ENCODE measurements at places on chromosomes 5 and 9.

DNA sequence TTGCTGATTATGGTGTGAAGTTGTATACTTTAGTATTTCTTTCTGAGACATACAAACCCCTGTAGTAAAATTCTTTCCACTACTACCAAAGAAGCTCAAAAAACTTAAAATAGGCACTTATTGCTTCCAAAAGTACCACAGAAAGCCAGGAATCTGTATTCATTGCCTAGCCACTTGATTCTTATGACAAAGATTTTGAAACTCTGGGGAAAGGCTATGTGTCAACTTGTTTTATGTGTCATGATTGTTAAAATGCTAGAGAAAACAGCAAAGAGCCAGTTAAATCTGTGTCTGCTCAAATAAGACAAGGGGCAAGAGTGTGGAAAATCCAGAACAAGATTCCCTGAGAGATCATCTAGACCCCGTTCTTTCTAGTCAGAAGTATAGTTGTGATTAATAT is 6.0 kb downstream of the KIF2A start:
- no peak for DNase-seq

DNA sequence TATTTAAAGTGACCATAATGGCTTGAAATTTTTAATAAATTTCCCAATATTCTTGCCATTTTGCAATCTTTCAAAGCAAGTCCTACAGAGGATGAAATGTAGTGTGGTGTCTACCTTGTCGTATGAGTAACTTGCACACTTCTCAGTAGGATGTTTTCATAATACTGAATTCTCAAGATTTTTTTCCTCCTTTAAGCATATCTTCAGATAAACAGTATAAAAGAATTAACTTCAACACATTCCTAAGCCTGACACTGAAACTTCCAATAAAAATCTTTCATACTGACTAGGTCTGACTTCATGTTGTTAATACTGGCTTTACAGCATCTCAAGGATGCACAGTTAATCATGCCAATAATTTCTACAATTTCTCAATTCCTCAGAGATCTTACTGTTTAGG is 62.0 kb downstream of the DROSHA start:
- no peak for DNase-seq

- no peak for DNase-seq
Measured at GRCh38 chr9:76704593-76705204, 59.5 kb upstream of the PCA3 start.

- no peak for DNase-seq
Measured at GRCh38 chr9:88477300-88477751, 57.7 kb upstream of the NXNL2 start.

GRCh38 chr5:16654647-16655334 is 38.0 kb upstream of the RETREG1 start:
- DNase-seq = no peak

Measured in ecto neural progenitor cell (in vitro differentiated cells).